ENCODE measurements at places on chromosomes 2 and 18.

DNA sequence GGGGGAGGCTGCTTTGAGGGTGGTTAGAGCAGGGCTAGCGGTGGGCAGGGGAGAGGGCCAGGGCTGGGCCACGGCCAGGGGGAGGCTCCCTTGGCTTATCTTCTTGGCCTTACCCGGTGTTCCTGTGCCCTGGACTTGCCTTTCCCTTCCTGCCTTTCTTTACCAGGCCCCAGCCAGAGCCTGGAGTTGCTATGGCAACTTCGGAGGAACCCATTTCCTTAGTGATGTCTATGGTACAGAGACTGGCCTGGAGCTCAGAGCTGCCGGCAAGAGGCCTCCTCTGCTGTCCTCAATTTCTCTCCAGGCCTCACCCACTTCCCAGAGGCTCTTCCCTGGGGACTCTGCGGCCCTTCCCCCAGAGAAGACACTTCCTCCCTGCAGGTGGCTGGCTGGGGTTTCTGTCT is 11.5 kb downstream of the SPEG start:
- DNase-seq = no peak

DNA sequence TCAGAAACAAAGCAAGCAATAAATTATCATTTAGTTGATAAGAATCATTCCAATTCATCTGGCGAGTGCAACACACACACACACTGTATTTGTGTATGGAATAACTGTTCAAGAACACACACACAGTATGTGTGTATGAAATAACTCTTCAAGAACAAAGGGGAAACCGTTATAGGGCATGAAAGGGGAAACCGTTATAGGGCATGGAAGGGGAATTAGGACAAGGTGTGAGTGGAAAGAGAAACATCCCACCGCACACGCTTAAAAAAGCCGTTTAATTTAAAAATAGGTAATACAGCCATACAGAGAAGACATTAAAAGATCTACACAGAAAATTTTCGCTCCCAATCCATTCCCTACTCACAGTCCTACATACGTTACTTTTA is 607 bp upstream of the TSN start:
- DNase-seq = no peak

DNA sequence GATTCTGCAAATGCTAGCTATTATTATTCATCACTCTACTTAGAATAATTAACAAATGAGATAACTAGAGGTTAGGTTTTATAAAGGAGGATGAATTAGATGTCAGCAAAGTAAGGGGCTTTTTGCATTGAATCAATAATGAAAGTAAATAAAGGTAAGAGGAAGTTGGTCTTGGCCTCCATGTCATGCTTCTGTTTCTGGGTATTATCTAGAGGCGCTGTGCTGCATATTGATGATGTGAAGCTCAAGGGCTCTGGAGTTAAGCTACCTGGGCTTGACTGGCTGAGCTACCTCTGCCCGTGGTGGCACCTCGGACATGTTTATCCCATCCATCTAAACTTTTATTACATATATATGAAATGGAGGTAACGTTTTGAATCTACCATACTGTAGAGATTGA is 350.9 kb downstream of the PARD3B start:
- DNase-seq = no peak

- no peak for DNase-seq
Observed at GRCh38 chr2:187964746-187965145, 326.9 kb upstream of the GULP1 start.

DNA sequence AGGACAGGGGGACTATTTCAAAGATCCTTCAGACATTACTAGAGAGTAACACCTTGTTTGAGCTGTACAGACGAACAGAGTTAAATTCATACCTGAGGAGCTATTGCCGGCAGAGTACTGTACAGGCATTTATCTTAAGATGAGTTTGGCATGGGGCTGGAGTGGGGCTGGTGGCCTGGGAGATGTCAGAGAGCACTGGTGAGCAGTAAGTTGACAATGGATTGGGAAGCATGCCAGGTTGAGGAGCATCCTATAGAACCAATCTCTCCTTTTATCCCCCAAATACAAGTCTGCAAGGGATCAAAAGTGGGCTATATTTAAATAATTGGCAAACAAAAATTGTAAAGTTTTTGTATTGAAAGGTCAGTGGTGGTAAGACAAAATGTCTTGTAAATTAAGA is 58.6 kb downstream of the ADCYAP1 start:
- no peak for DNase-seq

DNA sequence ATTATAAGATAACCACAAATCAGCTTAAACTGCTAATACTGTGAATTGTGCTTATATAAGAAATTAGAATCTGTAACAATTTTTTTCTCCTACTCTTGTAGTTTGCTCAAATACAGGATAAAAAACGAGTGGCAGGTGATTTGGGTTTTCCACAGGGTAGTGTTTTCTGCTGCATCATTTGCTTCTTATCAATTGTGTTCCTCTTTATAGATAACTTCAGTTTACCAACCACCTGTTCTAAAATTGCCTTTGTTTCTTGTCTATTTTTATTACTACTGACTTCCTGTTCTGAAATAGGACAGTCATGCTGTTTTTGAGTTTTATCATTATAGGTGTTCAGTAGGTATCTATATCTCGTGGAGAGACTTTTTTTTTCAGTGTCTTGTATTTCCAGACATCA is 56.9 kb downstream of the MFSD6 start:
- DNase-seq = no peak

- no peak for DNase-seq
Observed at GRCh38 chr2:98088261-98088660, 1.3 kb downstream of the VWA3B start.

- DNase-seq = no peak
Observed at GRCh38 chr2:134839649-134840048, 1.2 kb downstream of the ACMSD start.

DNA sequence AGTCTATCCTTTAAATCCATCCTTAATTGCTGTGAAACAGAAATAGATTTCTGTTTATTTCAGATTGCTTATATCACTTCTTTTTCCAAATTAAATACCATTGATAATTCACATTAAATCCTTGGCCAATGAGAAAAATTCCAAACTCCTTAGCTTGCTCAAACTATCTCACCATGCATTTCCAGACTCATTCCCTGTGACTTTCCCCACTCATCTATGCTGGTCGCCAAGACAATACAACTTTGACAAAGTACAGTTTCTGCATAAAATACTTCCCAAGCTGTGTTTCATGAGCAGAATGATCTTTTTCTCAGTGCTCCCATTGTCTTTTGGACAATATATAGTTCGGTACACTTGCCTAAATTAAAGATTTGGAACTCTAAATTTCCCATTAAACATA is 575.6 kb downstream of the CPS1 start:
- no peak for DNase-seq

DNA sequence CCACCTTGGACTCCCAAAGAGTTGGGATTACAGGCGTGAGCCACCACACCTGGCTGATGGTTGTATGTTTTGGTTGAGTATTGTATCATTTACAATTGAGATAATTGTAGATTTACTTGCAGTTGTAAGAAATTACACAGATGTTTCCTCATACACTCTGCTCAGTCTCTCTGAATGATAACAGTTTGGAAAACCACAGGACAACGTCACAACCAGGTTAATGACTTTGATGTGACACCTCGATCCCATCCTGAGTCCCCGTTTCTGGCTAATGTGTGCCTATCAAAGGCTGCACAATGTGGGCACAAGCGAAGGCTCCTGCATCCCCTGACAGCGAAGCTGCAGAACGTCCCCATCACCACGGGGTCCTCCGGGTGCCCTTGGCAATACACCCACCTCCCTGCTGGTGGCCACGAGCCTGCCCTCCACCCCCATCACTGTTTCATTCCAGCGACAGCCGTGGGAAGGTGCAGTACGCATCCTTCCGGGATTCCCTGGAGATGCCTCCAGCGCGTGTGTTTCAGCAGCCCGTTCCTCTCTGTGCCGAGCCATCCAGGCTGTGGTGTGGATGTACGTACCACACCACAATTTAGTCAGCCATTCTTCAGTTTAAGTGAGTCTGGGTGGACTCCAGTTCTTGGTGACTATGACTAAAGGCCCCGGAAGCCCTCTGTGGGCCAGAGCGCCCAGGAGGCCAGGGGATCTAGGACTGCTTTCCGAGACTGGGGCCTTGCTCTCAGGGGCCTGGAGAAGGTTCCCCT is 4.3 kb upstream of the PDCD1 start:
- DNase-seq = no peak

GRCh38 chr2:121359170-121359569 is 74.2 kb upstream of the TFCP2L1 start:
- no peak for DNase-seq

DNA sequence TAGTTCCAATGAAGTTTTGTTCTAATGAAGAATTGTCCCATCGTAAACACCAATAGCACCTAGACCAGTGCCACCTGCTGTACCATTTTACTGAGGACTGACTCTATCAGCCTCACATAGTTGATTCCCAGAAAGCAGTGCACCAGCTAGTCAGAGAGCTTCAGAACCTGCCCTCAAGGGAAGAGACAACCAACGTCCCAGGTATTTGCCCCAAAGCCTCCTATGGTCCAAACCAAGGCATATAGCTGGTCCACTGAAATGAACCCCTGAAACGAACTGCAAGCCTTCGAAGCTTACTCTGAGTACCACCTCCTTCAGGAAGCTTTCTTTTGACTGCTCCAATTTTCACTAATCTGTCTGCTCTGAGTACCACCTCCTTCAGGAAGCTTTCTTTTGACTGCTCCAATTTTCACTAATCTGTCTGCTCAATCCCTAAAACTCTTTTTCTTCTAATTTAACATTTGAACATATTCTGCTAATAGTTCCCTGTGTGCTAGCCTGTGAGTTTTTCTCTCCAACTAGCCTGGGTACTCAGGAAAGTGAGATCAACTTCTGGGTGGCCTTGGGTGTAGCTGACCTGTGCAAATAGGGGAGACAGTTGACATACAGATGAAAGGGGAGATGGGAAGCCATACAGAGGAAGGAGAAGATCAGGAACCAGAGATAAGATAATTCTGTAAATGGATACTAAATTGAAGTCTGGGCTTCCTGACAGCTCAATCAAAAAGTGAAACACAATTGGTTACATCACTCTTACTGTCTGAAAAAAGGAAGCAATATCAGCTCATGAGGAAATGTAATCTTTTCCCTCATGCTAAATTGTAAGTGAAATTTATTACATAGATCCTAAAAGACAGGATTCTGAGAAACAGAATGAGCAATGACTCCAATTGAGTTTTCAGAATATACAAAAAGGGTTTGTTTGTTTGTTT is 33.5 kb upstream of the EML4 start:
- no peak for DNase-seq

DNA sequence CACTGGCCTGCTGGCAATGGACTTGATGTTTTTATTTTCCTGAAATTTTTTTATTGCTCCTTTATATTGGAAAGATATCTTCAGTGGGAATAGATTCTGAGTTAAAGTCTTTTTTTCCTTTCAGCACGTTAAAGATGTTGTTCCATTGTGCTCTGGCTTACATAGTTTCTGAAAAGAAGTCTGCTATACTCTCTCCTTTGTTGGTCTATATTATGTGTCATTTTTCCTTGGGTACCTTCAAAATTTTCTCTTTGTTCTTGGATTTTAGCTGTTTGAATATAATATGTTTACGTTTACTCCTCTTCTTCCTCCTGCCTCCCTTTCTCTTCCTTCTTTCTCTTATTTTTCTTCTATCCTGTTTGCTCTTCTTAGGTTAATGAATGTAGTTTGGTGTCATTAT is 105.5 kb downstream of the CAPN13 start:
- no peak for DNase-seq

DNA sequence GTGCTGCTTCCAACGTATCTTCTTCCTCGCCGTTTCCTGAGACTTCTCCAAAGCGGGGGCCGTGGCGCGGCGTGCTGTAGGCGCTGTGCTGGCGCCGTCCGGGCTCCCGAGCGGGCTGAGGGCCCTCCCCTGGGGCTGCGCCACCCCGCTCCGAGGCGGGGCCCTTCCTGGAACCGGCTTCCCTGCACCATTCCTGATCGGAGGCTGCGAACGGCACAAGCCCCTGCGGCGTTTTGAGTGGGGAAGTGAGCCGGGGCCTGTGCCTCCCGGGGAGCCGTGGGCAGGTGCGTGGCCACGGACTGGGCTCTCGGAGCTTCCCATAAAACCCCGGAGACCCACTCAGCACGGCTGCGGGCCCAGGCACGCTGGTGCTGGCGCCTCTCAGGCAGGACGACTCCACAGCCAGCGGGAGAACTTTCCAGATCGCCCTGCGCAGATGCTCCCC is 74.7 kb downstream of the PSMG2 start:
- no peak for DNase-seq

- no peak for DNase-seq
Observed at GRCh38 chr18:54335638-54336173, 22.0 kb downstream of the STARD6 start.

GRCh38 chr2:211846036-211846400 is 692.6 kb downstream of the ERBB4 start:
- DNase-seq = no peak

- no peak for DNase-seq
Observed at GRCh38 chr18:35458677-35459441, 38.9 kb downstream of the INO80C start.

DNA sequence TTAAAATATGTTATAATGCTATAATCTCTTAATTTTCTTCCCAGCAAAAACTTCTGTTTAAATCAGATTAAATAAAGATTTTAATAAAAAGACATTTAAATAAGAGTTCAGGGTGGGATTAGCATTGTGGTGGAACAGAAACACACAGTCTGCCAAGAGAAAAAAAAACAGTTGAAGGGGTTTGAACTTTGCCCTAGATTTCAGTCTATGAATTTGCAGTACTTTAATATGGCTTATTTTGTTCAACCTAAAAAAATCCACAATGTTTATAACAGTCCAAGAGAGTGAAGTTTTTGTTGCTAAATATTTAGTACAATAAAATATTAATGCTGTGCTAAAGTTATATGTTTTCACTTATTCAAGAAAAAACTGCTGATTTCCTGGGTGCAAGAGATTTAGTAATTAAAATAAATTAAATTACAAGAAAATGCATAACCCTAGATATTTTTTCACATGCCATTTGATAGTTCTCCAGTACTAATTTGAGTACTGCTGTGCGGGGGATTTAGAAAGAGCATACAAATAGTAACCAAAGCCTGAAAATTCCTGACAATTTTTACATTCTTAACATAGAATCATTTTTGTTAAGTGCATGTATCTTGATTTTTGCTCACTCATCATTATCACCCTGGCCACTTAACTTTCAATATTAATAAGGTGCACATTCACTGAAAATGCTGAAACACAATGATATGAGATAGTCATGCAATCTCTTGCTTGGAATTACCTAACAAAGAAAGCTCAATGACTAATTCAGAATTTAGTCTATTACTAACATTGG is 52.6 kb downstream of the SLC40A1 start:
- DNase-seq = no peak

- no peak for DNase-seq
Observed at GRCh38 chr2:70199320-70199864, 8.6 kb upstream of the C2orf42 start.

- no peak for DNase-seq
Observed at GRCh38 chr2:166184789-166185188, 57.0 kb upstream of the SCN1A start.

DNA sequence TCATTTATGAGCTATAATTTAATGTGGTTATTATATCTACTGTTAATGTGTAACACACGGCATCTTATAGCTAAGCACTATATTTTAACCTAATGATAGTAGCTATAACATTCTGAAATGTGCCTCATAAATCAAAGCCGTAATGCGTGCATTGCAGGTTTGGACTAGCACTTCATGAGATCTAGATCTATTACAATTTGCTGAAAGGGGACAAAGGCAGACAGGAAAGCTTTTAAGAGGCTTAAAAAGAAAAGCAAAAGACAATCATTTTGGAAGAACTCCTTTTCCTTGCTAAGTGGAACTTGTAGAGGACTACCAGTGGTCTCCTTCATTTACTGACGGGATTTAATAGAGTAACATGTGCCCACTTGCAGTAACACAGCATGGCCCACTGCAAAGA is 213.1 kb downstream of the NBAS start:
- no peak for DNase-seq

All from T follicular helper cell (primary cell).